Stomach (tissue), 19 donors: ENCODE measurements at places on chromosomes 2 and 18. TPM values are rescaled to one million over a fixed set of nuclear protein-coding genes. Genes with fewer than 3 reads are reported as not detected.
A peak's percentile ranks its signal among the peaks of the same experiment; 100 is the strongest.

- no peak for DNase-seq
Observed at GRCh38 chr18:26480897-26481795, 67.2 kb downstream of the KCTD1 start.

DNA sequence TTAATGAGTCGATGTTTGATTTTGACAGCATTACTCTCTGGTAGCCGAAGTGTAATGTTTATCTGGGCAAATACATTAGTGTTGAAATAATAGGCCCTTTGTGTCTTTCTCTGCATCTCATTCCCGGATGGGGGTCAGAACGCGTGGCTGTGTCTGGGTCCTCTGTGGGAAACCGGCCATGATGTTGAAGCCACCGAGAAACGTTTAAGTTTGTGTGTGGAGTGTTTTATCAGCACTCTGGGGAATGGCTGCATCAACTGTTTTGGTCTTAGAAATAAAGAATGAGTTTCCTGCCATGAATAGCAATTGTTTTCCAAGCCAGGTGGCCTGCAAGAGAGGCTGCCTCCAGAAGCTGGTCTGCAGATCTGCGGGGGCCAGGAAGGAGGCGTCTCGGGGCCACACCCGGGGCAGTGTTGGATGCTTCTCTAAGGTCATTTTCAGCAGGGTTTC lies 69.7 kb downstream of the RNF144A start:
- peak; percentile 32 for DNase-seq

Gene UPP2
- total RNA-seq = not detected

DNA sequence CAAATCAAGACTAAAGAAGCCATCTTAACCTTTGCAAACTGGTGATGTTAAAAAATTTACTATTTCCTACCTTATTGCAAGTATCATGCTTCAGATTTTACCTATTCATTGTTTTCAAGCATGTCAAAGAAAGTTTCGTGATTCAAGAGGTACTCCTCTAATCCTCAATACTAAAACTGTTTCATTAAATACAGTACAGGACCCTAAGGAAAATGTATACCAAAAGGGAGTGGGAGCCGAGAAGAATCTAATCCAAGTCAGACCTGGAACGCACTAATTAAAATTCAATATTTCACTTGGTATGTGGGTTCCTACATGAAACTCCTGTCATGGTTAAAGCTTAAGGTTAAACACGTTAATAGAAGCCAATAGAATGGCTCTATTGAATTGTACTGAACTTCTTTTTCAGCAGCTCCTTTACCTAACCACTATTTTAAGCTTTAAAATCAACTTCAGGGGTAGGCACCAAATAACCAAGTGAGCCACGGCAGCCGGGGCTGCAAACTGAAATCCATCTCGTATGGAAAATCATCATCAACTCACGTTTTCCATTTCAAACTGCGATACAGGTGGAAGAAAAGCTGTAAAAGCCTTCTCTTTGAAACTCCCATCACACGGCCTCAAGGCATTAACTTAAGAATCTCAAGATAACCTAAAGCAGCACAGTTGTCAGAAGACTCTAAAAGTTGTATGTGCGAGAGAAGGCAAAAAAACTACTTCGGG lies 188.8 kb downstream of the ZEB2 start:
- DNase-seq = no peak

GRCh38 chr2:30441023-30441422 lies 6.0 kb upstream of the LCLAT1 start:
- no peak for DNase-seq

DNA sequence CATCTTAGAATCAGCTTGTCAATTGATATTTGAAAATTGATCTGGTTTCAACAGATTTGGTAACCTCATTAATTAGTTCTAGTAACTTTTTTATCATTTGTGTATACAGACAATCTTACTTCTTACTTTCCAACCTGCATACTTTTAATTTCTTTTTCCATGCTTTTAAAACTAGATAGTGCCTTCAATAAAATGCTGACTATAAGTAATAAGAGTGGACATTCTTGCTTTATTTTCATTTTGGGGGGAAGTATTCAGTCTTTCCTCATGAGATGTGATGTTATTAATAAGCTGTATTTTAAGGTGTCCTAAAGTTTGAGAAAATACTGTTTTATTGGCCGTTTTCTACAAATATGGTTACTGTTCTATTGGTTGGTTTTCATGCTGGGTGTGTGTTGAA lies 109.1 kb downstream of the KCNH7 start:
- DNase-seq = no peak

Gene SLC5A7
- 0.58 TPM for total RNA-seq
